ENCODE measurements at places on chromosomes 12 and 14.

DNA sequence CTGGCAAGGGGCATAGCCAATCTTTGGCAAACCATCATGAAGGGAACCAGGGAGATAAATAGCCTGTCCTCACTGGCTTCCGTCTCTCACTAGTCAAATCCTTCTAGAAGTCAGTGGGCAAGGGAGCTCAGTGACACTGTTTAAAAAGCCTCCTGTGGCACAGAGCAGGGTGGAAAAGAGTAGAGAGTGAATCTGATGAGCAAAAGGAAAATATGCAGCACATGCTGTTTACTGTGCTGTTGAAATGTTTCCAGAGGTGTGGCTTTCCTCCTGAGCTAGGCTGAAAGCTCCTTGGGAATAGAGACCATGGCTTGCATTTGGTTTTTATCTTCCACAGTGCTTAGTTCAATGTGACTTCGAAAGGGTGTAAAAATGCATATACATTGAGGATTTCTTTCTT, 7.7 kb upstream of the DYRK2 start:
- no peak for DNase-seq

DNA sequence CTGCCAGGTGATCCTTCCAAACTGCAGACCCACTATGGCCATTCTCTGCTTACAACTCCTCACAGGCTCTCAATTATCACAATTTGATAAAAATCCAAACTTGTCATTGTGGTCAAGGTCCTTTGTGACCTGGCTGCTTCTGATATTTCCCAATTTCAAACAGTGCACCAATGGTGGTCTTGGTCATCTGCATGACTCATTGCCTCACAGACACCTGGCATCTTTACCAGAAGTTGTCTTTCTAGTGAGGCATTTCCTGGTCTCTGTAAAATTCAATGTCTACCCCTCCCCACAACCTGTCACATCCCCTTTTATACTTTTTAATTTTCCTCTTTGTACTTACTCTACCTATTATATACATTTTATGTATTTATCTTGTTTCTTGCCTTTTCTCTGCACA, 17.8 kb upstream of the PAPOLA start:
- no peak for DNase-seq

DNA sequence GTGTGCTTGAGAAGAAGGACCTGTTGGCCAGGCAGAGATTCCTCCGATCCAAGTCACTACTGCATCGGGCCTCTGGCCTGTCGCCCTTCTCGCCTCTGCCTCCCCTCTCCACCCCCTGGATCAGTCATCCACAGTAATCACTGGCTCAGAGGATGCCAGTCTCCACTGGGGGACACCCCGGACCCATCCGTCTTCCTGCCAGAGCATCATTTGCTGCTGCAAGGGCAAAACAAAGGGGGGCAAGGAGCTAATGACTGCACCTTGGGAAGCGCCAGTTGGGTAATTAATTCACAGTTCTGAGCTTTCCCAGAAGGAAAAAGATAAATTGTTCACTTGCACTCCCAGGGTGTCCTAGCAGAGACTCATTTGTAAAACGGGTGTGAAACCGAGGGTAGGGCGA, 215.4 kb downstream of the GLT1D1 start:
- DNase-seq: no peak

DNA sequence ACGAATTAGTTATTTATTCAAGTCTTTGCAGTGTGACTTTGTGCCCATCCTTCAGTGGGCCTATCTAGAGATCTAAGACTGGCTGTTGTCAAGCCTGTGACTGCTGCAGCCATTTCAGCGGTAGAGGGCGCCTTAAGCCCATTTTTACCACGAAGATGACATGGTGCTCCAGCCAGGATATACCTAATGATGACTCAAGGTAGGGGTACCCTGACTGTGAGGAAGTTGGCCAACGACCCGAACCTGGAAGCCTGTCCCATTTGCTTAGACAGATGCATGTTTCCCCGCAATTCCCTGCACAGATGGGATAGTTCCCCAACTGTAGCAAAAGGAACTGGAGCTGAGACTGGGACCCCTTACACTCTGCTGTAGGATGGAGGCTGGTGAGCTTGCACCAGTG, 41.3 kb downstream of the RAB3IP start:
- no peak for DNase-seq

DNA sequence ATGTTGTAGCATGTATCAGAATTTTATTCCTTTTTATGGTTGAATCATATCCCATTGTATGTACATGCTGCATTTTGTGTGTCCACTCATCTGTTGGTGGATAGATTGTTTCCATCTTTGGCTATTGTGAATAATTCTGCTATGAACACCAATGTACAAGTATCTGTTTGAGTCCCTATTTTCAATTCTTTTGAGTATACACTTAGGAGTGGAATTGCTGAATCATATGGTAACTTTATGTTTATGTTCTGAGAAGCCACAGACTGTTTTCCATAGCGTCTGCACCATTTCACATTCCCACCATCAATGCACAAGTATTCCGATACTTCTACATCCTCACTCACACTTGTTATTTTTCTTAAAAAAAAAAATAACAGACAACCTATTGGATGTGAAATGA, 91.5 kb downstream of the ARF6 start:
- peak; percentile 25 for DNase-seq

DNA sequence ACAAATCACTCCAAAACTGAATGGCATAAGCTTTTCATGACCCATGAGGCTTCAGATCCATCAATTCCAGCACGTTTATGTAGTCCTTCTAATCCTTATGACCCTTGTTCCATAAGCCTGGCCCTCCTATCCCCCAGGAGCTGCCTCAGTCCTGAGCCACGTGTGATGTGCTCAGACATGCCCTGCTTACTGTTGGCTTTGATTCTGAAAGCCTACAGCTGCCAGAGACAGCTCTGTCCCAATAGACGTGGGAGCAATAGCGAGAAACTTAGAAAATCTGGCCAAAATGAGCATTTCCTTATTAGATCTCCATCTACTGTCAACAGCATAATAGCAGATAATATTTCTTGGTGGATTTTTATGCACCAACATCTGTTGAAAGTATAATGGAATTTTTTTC, 33.2 kb downstream of the DUSP6 start:
- no peak for DNase-seq

GRCh38 chr14:94663965-94664704, 51.9 kb downstream of the SERPINA3 start:
- no peak for DNase-seq

GRCh38 chr14:63504648-63505047, 38.5 kb downstream of the PPP2R5E start:
- no peak for DNase-seq

- no peak for DNase-seq
Measured at GRCh38 chr12:84218406-84218805, 694.2 kb downstream of the SLC6A15 start.

DNA sequence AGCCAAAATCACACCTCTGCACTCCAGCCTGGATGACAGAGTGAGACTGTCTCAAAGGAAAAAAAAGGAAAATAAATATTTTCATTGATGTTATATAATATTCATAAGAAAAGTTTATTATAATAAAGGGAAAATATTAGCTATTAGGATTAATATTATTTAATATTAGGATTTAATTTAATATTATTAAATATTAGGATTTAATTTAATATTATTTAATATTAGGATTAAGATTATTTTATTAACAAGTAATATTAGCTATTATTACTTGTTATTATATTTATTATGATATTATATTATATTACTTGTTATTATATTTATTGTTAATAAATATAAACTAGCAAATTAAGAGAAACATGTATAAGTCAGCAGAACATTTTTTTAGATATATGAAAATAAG, 518.1 kb downstream of the FSCB start:
- DNase-seq: no peak

DNA sequence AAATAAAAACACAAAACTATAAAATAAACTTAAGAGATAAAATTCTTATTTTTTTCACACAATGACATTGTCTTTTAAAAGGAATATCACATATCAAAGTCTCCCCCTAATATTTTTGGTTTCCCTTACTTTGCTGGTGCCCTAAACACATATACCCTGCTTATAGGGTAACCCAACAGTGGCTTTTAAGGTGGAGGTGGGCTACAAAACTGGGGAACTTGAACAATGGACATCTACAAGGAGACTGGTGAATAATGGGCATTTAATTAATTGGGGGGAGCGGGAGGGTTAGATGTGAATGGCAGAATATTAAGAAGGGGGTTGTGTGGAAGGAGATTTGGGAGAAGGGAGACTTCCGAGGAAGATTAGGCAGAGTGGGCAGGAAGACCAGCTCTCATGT, 9.6 kb downstream of the B4GALNT1 start:
- DNase-seq: no peak

DNA sequence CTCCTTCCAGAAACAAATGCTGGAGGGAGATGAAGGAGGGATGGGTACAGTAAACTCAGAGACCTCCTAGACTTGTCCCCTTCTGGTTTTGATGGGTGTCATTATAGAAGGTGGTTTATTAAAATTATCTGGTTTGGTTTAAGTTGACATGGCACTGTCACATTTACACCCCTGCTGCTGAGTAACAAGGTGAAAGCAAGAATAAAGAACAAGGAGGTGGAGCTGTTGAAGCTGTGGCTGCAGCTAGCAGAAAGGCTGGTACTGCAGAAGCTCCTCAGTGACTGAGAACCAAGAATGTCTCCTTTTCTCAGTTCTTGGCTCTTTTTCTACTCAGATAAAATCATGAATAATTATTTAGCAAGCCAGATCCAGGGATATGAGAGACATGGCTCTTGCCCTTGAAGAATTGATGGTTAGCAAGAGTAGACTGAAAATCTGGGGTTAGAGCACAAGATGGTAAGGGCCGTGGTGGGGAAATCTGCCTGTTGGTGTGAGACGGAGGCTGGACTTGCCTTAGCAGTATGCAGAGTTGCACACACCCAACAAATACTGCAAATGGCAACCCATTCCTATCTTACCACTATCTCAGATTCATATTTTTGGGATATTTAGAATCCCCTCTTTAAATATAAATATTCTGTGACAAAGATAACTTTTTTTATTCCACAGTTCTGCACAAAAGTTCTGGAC, at the start of gene GZMH:
Gene GZMH (minus strand): TSS at position 31 of the 690 bp plus-strand sequence. CDS start 72 bp downstream, outside the sequence.
- DNase-seq: peak; percentile 15

DNA sequence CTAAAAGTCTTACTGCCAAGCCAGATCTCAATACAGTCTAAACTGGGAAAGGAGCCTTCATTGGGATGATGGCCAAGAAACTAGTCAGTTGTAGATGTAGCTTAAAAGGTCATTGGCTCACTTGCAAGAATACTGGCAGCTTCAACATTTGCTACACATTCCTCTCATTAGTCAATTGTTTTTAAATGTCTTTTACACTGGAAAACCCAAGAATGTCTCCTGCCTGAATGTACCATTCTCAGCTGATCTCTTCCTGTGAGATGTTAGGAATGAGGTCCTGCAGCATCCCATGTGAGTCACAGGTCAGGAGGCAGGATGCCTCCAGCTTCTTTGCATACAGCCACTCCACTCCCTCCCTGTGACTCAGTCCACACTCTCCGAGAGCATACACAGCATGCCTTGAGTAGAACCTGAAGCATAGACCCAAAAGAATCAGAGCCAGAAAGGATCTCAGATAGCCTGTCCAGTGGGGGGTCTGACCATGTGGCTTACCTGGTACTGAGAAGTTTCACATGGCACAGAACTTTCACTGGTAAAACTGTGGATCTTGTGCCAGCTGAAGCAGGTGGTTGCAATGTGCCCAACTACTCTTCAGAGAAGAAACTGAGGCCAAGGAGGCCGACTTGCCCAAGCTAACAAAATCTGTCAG, 56.0 kb upstream of the HECTD1 start:
- DNase-seq: no peak

GRCh38 chr14:38731962-38732361, 371.1 kb downstream of the SEC23A start:
- no peak for DNase-seq

GRCh38 chr12:44750468-44750867, 125.6 kb downstream of the NELL2 start:
- DNase-seq: no peak

DNA sequence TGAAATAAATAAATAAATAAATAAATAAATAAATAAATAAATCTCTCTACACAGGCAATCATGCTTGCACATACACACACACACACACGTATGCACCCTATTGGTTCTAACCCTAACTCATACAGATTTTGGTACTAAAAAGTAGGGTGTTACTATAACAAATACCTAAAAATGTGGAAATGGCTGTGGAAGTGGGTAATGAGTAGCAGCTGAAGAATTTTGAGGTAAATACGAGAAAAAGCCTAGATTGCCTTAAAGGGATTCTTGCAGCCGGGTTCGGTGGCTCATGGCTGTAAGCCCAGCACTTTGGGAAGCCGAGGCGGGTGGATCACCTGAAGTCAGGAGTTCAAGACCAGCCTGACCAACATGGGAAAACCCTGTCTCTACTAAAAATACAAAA, 15.7 kb upstream of the SLC2A3 start:
- DNase-seq: no peak
